Sciatic nerve (tissue), 2 donors: ENCODE measurements at places on chromosomes 5 and 9. TPM values are rescaled to one million over a fixed set of nuclear protein-coding genes. Genes with fewer than 3 reads are reported as not detected.
A peak's percentile ranks its signal among the peaks of the same experiment; 100 is the strongest.

GRCh38 chr5:110900829-110901228 is 162.0 kb downstream of the SLC25A46 start:
- DNase-seq = no peak

- no peak for DNase-seq
These were observed 106.1 kb upstream of the FER start for GRCh38 chr5:108641596-108641995.

Gene GNA14
- 8.0 TPM for total RNA-seq

DNA sequence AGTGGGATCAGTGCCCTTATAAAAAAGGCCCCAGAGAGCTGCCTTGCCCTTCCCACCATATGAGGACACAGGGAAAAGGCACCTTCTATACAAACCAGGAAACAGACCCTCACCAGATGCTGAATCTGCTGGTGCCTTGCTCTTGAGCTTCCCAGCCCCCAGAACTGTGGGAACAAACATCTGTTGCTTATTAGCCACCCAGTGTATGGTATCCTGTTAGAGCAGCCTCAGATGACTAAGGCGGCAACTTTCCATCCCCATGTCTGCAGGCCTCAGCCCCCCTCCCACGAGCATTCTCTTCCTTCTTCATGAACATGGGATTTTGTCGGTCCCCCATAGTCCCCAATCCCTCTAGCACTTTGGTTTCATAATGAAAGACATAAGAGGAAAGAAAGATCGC is 202.5 kb upstream of the GAS1 start:
- no peak for DNase-seq

GRCh38 chr9:81031422-81032029 is 657.8 kb downstream of the TLE1 start:
- no peak for DNase-seq

GRCh38 chr5:126884269-126884819 is 107.4 kb downstream of the LMNB1 start:
- DNase-seq = no peak

- no peak for DNase-seq
These were observed 278.0 kb upstream of the GRIA1 start for GRCh38 chr5:153212471-153212870.

DNA sequence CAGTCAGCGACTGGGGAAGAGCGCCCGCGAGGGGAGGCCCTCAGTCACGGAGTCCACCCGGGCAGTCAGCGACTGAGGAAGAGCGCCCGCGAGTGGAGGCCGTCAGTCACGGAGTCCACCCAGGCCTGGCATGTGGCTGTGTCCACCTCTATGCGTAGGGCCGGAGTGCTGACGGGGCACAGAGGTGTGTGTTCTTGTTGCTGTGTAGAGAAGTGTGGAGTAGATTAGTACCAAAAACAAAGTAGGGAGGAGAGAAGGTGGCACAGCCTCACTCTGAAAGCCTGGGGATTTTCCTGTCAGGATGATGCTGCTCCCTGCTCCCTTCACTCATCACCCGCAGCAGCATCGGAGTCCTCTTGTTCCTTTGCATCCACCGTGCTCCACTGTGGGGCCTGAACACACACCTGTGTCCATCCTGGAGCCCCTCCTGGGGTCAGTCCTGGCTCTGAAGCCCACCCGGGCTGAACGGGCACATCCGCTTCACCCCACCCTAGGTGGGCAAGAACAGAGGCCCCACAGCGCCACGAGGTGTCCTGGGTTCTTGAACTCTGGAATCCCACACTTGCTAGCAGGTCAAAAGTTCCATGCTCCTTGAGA is 37.9 kb downstream of the AHRR start:
- DNase-seq = no peak

Gene CCL19
- total RNA-seq = 1.3 TPM

- no peak for DNase-seq
These were observed 23.2 kb downstream of the SLC27A6 start for GRCh38 chr5:128988476-128988875.

DNA sequence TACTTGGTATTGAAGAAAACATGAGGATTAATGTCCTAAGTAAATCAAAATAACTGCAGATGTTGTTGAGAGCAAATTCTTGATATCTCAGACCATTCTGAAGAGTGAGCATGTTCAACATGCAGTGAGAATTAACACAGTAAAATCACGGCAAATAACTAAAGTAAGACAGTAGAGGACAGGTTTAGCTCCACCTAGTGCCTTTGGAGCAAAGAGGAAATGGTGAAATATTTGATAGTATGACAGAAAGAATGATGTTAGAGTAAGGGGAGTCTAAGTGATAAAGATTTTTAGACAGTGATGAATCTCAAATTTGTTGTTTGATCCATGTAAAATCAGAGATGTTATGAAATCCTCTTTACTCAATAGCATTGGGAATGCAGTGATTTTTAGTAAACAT is 424.2 kb downstream of the TMEM161B start:
- no peak for DNase-seq

DNA sequence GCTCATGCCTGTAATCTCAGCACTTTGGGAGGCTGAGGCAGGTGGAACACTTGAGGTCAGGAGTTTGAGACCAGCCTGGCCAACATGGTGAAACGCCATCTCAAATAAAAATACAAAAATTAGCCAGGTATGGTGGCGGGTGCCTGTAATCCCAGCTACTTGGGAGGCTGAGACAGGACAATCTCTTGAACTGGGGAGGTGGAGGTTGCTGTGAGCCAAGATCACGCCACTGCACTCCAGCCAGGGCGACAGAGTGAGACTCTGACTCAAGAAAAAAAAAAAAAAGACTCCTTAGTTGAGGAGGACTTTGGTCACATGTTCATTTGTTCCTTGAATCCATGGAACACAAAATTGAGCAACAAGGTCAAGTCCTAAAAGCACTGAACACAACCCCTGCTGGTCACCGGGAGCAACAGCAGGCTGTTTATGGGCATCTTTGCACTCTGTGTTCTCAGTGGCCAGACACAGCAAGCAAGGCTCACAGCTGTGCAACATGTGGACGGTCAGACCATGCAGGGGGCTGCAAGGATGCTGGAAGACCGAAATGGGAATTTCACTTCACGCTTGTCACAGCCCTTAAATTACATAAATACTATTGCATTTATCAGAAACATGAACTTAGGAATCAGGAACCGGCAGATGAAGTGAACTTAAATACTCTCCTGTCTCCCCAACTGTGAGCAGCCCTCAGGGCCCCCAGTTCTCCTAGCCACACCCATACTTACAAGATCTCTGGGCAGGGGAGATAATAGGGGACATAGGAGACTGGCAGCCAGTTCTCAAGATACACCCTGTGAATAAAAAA is 2.8 kb downstream of the GBGT1 start:
- DNase-seq = peak; percentile 76

Gene ADAMTS12
- 6.9 TPM for total RNA-seq

DNA sequence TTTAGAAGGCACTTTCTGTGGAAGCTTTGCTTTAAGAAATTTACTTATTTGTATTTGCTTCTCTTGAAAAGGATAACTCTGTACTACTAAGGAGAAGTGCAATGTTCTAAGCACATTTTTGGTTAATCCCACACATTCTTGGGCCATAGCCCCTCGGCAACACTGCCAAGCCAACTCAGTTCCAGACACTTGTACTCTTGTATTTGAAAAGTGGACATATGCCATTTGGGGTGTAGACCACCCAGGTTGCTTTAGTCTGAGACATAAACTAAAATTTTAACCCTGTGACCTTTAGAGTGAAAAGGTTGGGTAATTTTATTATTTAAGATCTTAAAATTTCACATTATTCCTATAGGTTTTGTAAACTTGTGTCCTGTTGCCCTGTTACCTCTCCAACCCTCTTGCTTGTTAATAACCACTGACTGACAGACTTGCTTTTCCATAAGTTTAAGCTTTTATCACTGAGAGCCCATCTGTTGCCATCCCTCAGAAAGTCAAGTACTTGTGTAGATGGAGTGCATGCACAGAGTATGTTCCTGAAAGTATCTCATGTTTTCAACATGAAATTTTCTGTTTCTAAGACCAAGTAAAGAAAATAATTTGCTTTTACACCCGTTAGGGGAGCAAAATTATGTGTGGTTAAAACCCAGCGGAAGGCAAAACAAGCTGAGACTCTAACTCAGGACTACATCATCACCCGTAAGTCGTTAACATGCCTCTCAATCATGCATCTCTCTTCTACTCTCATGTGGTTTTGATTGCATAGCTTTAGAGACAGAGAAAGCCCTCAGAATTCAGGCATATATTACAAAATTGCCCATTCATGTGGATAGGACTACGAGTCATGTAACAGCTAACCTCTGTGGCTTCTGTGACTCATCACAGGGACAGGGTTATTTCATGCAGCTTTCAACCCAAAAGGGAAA is 117.3 kb downstream of the GDNF start:
- no peak for DNase-seq

- DNase-seq = no peak
These were observed 25.2 kb downstream of the CYFIP2 start for GRCh38 chr5:157290981-157291711.

Gene SEMA6A
- 35.4 TPM for total RNA-seq

- no peak for DNase-seq
These were observed 122.4 kb upstream of the NMUR2 start for GRCh38 chr5:152527358-152528052.

GRCh38 chr5:116521173-116521872 is 53.3 kb downstream of the SEMA6A start:
- DNase-seq = no peak

- no peak for DNase-seq
These were observed 1.8 kb downstream of the MCIDAS start for GRCh38 chr5:55225346-55225745.
